A549 treated with CORT108297 at 1 μM for 4 hours (cell line): ENCODE measurements at places on chromosomes 13 and 19. TPM values are rescaled to one million over a fixed set of nuclear protein-coding genes. Genes with fewer than 3 reads are reported as not detected.

The LSR gene
- 7.1 to 11.5 TPM (median 10.2 TPM) in 5 replicates for total RNA-seq

The KLK7 gene
- total RNA-seq, result 0.06 to 0.07 TPM in 2 of 5 replicates, not detected in the others

The REXO1 gene
- 16.8 to 21.2 TPM (median 20.8 TPM) in 5 replicates for total RNA-seq

The OVOL3 gene
- 0.15 to 0.74 TPM (median 0.38 TPM) in 4 of 5 replicates, not detected in the other for total RNA-seq

The KCTD15 gene
- total RNA-seq, result 41.7 to 74.7 TPM (median 65.7 TPM) in 5 replicates

The ANGPTL4 gene
- 151 to 287 TPM (median 256 TPM) in 5 replicates for total RNA-seq

The ZNF599 gene
- 2.1 to 3.4 TPM (median 2.7 TPM) in 5 replicates for total RNA-seq

The ANKLE1 gene
- 0.28 to 0.88 TPM (median 0.62 TPM) in 5 replicates for total RNA-seq

The TNNI3 gene
- 6.1 to 9.2 TPM (median 8.0 TPM) in 5 replicates for total RNA-seq

The MARK4 gene
- total RNA-seq, result 5.7 to 7.3 TPM (median 6.4 TPM) in 5 replicates

The NLRP9 gene
- total RNA-seq, result not detected in 5 replicates

The AMH gene
- total RNA-seq, result 8.6 to 21.2 TPM (median 19.8 TPM) in 5 replicates

The PNKP gene
- 40.8 to 62.1 TPM (median 54.2 TPM) in 5 replicates for total RNA-seq

The ATP8A2 gene
- total RNA-seq, result not detected in 5 replicates

The PROZ gene
- total RNA-seq, result not detected in 5 replicates

The OR7A5 gene
- not detected in 5 replicates for total RNA-seq

The SHC2 gene
- 0.52 to 1.4 TPM (median 1.1 TPM) in 5 replicates for total RNA-seq

The PNMA8B gene
- total RNA-seq, result not detected in 5 replicates

The SPTBN4 gene
- total RNA-seq, result 0.67 to 1.1 TPM (median 0.69 TPM) in 5 replicates

The MPND gene
- 5.6 to 12.3 TPM (median 11.6 TPM) in 5 replicates for total RNA-seq

The NCR1 gene
- total RNA-seq, result not detected in 5 replicates

The ZGLP1 gene
- 1.4 to 3.2 TPM (median 2.3 TPM) in 5 replicates for total RNA-seq
